ENCODE measurements at places on chromosomes 6 and 20. TPM values are rescaled to one million over a fixed set of nuclear protein-coding genes. Genes with fewer than 3 reads are reported as not detected.

DNA sequence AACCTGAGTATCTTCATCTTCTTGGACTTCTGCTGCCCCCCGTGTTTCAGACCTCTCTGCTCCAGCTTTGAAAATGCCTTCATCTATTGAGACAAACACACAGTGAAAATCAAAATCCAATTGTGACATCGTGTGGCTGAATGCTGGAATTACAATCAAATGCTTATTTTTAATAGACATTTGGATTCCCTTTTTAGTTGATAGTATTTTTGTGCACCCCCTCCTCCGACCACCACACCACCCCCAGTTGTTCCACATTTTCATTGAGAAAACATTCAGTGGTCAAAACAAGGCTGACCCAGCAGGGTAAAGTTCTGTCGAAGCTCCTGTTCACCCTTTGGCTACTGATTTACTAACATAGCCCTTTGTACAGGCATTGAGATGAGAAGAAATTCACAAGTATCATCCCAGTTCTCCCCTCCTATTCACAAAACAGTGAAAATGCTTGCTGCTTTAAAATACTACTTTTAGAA lies 79.0 kb downstream of the NRSN1 start:
- no peak overlapping the region for H3K27ac ChIP-seq
- no peaks in the 10 kb centered on the region for H3K27me3 ChIP-seq
- DNase-seq = no peak
- H3K4me3 ChIP-seq = no peak overlapping the region

DNA sequence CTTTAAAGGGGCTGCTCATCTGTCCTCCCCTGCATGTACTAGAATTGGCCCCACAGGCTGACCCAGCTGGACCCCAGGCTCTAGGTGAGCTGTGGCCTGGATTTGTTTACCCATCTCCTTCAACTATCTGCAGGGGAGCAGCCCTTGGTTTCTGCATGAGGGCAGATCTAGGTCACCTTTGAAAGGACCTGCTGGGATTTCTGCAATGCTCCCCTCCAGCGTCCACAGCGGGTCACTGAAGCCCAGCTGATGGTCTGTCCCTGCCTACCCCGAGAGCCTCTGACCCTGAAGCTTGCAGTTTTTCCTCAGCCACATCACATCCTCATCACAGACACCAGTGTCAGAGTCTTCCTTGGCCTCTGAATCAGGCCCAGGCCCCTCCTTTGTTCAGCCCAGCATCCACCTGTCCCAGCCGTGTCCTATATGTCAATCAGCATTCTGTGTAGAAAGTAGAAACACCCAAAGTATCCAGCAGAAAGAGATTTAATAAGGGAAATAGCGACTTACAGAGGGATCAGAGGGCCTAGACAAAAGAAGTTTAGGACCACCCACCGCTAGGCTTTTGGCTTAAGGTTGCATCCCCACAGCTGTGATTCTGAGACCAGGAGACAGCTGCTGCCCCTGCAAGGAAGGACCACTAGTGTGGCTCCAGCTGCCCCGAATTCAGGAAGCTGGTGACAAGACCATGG lies 243.1 kb downstream of the LRFN2 start:
- no peak for DNase-seq
- no peaks in the 10 kb centered on the region for H3K36me3 ChIP-seq
- no peak overlapping the region for H3K27ac ChIP-seq
- H3K27me3 ChIP-seq = no peaks in the 10 kb centered on the region
- no peaks in the 10 kb centered on the region for H3K4me1 ChIP-seq

- no peak overlapping the region for H3K27ac ChIP-seq
- H3K4me3 ChIP-seq = no peak overlapping the region
- no peaks in the 10 kb centered on the region for H3K36me3 ChIP-seq
- DNase-seq = no peak
- H3K27me3 ChIP-seq = no peaks in the 10 kb centered on the region
- H3K4me1 ChIP-seq = no peaks in the 10 kb centered on the region
Measured at GRCh38 chr6:94570581-94570980, 1006.8 kb upstream of the MANEA start.

DNA sequence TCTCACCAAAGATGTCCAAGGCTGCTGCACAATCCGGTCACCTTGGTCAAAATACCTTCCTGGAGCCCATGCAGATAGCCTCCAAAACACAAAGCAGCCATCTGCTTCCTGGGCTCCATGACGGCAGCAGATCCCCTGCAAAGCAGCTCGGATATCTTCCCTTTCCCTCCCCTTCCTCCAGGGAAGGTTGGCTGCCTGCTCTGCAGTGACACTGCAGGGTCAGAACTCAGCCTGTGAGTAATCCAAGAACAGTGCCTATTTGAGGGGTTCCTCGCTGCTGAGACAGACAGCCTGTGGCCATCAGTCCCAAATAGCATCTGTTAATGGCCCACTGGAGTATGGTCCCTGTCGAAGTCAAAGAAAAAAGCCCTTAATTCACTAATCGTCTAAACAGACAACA lies 270.8 kb downstream of the PREX1 start:
- H3K4me1 ChIP-seq = no peaks in the 10 kb centered on the region
- DNase-seq = no peak
- no peak overlapping the region for H3K4me3 ChIP-seq
- no peak overlapping the region for H3K27ac ChIP-seq
- H3K27me3 ChIP-seq = no peaks in the 10 kb centered on the region

GRCh38 chr6:44915111-44915510 lies 413.0 kb upstream of the RUNX2 start:
- H3K4me1 ChIP-seq = no peaks in the 10 kb centered on the region
- H3K4me3 ChIP-seq = no peak overlapping the region
- DNase-seq = no peak
- no peaks in the 10 kb centered on the region for H3K27me3 ChIP-seq

DNA sequence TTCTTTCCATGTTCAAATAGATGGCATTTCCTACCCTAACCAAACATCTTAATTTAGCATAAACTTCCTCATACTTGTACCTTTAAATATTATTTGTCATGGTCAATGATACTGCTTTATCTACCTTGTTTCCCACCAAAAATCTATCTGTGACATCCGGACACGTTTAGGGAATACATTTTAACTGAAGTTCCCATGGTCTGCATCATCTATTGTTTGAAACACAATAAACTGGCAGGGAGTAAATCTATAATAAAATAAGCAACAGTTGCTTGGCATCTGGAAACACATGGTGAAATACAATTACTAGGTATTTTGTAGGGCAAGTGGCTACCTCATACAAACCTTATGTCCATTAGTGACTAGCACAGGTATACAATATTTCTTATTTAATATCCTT lies 289.1 kb downstream of the GJA1 start:
- H3K27ac ChIP-seq = no peak overlapping the region
- H3K27me3 ChIP-seq = no peaks in the 10 kb centered on the region
- DNase-seq = no peak
- no peaks in the 10 kb centered on the region for H3K36me3 ChIP-seq
- no peaks in the 10 kb centered on the region for H3K4me1 ChIP-seq

Gene TNXB
- 114 TPM for polyA plus RNA-seq

Gene L3MBTL1
- 8.0 TPM for polyA plus RNA-seq

Gene GINS1
- 1.2 TPM for polyA plus RNA-seq

Gene TMC2
- 0.07 TPM for polyA plus RNA-seq

All from ovary (tissue), 10 donors.